Placental pericyte (primary cell): ENCODE measurements at places on chromosomes 6 and 20. TPM values are rescaled to one million over a fixed set of nuclear protein-coding genes. Genes with fewer than 3 reads are reported as not detected.

The OPN5 gene
- total RNA-seq = not detected in 2 replicates

The TNFRSF6B gene
- 3.9 and 35.9 TPM in 2 replicates for total RNA-seq

The CALHM6 gene
- total RNA-seq = 0.29 and 0.44 TPM in 2 replicates

The ZBTB46 gene
- total RNA-seq = 3.3 and 20.5 TPM in 2 replicates

The SLC23A2 gene
- 13.9 and 28.9 TPM in 2 replicates for total RNA-seq

The GDAP1L1 gene
- total RNA-seq = not detected in 2 replicates

The EYA4 gene
- 0.22 and 0.57 TPM in 2 replicates for total RNA-seq

The FLRT3 gene
- 4.4 and 43.1 TPM in 2 replicates for total RNA-seq
